ENCODE measurements at places on chromosomes 7 and 10.

DNA sequence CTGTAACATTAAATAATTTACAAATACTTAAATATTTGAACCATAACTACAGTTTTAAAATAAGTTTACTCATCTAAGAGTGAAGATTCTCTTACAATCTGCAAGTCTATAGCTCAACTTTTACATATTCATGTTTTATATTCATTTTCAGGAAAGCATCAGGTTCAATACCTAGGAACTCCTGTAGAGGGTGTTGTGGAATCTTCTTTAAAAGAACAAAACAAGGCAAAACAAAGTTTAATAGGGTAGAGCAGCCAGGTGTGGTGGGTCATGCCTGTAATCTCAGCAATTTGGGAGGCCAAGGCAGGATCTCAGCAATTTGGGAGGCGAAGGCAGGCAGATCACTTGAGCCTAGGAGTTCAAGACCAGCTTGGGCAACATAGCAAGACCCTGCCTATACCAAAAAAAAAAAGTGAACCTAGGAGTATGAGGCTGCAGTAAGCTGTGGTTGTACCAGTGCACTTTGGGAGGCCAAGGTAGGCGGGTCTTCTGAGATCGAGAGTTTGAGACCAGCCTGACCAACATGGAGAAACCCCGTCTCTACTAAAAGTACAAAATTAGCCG lies 45.1 kb downstream of the ST8SIA6 start:
- no peak for DNase-seq

GRCh38 chr10:97659589-97659988 lies 19.1 kb downstream of the PI4K2A start:
- DNase-seq: no peak

DNA sequence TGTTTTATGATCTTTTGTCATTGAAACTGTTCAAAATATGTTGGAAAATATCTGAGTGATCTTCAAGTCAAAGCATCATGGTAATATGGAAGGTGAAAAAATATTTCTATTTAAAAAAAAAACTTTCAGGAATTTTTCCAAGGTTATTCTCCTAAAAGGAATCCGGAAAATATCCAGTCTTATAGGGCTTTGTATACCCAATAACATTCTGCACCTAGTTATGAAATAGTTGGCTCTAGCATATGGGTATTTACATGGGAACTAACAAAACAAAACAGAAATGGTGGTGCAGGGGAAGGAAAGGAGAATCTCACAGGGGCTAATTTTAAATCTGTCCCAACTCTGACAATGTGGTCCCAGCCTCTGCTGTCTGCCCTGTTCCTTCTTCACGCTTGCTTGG lies 167.1 kb upstream of the RHEB start:
- no peak for DNase-seq

GRCh38 chr7:113657603-113658002 lies 261.2 kb downstream of the PPP1R3A start:
- DNase-seq: no peak

- DNase-seq: no peak
These were observed 186.2 kb upstream of the PRKCQ start for GRCh38 chr10:6766131-6766801.

DNA sequence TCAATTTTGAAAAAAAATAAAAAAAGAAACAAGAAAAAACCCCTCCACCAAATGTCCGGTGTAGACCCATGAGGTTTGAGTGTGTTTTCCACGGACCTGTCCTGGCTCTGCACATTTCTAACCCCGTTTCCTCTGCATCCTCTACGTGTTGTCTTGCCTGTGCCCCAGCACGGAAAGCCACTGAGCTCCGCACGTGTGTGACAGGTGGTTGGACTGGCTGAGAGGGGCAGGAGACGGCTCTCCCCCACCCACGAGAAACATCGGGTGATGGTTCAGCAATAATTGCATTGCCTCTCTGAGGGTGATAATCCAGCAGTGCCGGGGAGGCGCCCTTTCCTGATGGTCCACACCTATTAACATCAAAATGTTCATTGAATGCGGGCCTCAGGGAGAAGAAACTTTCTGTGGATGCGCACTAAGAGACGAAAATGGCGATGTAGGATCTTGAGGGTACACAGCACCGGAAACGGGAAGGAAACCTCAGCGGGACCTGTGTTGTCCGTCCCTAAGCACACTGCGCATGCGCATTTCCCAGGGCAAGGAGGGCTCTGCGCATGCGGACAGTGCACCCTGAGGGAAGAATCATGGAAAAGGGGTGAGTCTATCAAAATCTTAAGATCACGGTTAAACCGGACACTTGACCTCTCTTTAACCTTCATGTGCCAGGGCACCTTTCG lies 470.1 kb upstream of the ADARB2 start:
- DNase-seq: no peak

DNA sequence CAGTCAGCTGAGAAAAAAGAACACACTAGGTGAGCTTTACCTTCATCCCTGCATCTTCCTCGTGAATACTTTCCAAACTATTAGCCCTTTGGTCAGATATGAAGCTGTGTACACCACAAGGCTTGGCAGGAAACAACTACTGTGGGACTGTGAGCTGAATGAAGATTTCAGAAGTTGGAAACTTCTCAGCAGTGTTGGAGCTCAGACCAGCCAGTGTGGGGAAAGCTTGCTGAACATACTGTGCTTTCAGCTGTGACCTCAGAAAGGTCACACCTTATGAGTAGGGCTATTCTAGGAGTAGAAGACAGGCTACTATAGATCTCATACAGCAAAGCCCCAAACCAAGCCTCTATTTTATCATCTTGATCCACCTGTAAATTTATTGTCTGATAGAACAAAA lies 123.6 kb downstream of the EXOC4 start:
- no peak for DNase-seq

- no peak for DNase-seq
These were observed 13.3 kb upstream of the CYP3A5 start for GRCh38 chr7:99693100-99693426.

Data from HT-29 (cell line).